ENCODE measurements at places on chromosomes 13 and 19.

- no peak for DNase-seq
Measured at GRCh38 chr19:3669947-3670795, 30.1 kb downstream of the PIP5K1C start.

- DNase-seq: no peak
Measured at GRCh38 chr13:109091249-109091648, 461.8 kb downstream of the MYO16 start.

- DNase-seq: no peak
Measured at GRCh38 chr13:79780240-79780639, 299.3 kb downstream of the NDFIP2 start.

- no peak for DNase-seq
Measured at GRCh38 chr13:106286811-106287210, 248.7 kb downstream of the EFNB2 start.

- no peak for DNase-seq
Measured at GRCh38 chr13:87207280-87208003, 463.7 kb upstream of the SLITRK5 start.

DNA sequence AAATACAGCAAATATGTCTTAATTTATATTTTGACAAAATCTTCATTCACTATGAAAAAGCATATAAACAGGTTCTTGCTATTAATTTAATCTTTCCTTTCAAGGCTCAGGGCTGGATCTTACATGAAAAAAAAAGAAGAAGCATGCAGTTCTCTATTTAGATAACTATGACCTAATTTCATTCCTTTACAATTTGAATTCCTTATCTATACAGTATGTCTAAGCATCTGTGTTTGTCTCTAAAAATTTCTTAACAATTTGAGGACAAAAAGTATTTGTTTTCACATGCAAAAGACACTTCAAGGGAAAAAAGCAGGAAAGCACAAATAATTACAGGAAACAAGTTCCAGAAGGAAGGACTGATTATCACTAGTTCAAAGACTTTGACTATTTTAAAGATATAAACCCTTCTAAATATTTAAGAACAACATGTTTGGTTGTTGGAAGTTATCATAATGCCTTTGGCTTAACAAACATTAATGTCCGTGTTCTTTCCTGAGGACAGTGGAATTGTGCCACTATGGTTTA lies 157.5 kb downstream of the TBC1D4 start:
- no peak for DNase-seq

- DNase-seq: no peak
Measured at GRCh38 chr13:50912851-50913250, 3.3 kb downstream of the RNASEH2B start.
